ENCODE measurements at places on chromosomes 2 and 18.

GRCh38 chr18:58534535-58535301 lies 94.2 kb downstream of the ALPK2 start:
- DNase-seq = no peak

- DNase-seq = no peak
Measured at GRCh38 chr2:233026198-233026813, 6.2 kb upstream of the NEU2 start.

DNA sequence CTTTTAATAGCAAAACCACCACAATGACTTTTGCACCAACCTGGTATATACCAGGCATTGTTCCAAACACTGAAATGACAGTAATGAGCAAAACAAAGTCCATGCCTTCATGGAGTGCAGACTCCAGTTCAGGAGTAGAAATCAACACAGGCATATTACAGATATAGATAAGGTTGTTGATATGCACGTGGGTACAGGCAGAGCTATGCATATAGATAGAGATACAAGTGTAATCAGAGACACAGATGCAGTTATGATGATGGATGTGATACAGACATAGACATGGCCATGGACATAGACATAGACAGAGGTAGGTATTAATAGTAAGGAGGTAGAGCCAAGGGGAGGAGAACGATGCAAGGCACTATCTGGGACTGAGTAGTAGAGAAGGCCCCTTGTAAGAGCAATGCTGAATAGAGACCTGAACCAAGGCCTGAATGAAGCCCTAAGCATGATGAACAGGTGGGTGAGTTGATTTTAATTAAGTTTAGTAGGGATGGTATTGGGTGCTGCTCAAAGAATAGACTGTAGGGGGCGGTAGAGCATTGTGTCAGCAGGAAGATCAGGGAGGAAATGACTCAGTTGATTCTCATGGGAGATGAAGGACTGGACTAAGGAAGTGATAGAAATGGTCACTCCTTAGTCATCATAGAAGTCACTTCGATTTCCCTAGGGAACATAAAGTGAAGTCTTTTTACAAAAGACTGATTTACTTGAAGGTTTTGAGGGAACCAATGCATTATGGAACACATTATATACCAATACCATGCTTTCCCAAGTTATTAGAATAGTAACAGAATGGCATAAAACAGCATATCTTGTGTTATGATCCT lies 39.4 kb downstream of the CMPK2 start:
- peak; percentile 13 for DNase-seq

- DNase-seq = no peak
Measured at GRCh38 chr18:58975296-58975695, 110.6 kb downstream of the ZNF532 start.

- DNase-seq = no peak
Measured at GRCh38 chr2:104790100-104790811, 63.7 kb upstream of the POU3F3 start.

- no peak for DNase-seq
Measured at GRCh38 chr2:191151331-191151730, 537 bp upstream of the STAT4 start.

- DNase-seq = no peak
Measured at GRCh38 chr2:27830656-27831055, 59.1 kb downstream of the MRPL33 start.

DNA sequence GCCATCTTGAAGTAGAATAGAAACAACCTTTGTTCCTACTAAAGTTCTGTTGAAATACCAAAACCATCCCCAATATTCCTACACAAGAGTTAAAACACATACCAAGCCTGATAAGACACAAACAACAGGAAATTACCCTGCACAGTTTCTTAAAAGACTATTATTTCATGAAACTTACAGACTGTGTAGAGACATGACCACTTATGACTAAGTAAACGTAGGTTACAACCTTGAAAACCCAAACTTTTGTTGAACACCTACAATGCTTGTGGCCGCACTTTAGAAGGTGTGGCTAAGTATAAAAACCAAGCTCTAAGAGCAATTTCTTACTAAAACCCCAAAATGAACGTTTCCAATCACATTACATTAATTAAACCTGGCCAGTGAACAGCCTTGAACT lies 2.0 kb downstream of the SMAD2 start:
- no peak for DNase-seq

- DNase-seq = no peak
Measured at GRCh38 chr2:60498127-60498815, 55.2 kb downstream of the BCL11A start.

DNA sequence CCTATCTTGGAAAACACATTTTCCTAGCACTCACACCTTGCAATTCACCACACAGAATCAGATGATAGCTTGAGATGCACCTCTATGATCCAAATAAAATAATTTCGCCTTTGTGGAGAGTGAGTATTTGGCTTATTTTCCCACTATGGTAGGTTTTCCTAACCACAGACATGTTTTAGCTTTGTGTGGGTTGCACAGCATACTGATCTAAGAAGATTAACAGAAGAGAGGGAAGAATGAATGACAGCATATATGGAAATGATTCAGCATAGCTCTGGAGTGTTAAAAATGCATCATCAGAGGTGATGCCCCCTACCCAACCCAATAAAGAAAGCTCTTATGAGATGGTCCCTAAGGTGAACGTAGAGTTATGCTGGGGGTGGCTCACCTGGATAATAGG lies 72.5 kb downstream of the GCA start:
- DNase-seq = no peak

- DNase-seq = no peak
Measured at GRCh38 chr2:154995361-154995760, 296.9 kb downstream of the KCNJ3 start.

DNA sequence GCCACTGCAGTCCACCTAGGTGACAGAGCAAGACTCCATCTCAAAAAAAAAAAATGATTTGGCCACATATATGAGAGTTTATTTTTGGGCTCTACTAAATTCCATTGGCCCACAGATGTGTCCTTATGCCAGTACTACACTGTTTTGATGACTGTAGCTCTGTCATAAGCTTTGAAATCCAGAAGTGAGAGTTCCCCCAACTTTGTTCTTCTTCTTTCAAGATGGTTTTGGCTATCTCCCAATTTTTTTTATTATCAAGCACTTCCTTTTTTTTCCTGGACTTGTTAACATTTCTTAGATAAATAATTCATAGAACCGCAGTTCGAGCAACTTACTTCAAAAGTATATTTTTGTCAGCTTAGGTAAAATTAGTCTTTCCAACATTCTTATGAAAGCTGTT lies 96.9 kb downstream of the TSHZ1 start:
- no peak for DNase-seq

GRCh38 chr18:25704071-25704470 lies 352.1 kb upstream of the ZNF521 start:
- DNase-seq = no peak

GRCh38 chr18:10776493-10776892 lies 250.7 kb downstream of the NAPG start:
- DNase-seq = no peak

- no peak for DNase-seq
Measured at GRCh38 chr2:35821675-35822074, 533.9 kb upstream of the CRIM1 start.

DNA sequence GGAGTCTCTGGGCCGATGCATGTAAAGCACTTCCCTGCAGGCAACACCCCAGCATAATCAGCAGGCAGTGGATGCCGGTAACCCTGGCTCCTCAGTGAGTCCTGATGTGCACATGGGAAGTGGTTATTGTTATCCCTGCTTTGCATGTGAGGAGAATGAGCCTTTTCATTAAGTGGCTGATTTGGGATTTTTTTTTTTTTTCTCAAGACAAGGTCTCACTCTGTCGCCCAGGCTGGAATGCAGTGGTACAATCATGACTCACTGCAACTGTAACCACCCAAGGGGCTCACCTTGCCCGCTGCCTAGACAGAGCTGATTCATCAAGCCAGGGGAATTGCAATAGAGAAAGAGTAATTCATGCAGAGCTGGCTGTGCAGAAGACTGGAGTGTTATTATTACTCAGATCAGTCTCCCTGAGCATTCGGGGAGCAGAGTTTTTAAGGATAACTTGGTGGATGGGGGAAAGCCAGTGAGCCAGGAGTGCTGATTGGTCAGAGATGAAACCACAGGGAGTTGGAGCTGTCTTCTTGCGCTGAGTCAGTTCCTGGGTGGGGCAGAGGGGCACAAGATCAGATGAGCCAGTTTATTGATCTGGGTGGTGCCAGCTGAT lies 95.4 kb downstream of the SOCS6 start:
- DNase-seq = no peak

DNA sequence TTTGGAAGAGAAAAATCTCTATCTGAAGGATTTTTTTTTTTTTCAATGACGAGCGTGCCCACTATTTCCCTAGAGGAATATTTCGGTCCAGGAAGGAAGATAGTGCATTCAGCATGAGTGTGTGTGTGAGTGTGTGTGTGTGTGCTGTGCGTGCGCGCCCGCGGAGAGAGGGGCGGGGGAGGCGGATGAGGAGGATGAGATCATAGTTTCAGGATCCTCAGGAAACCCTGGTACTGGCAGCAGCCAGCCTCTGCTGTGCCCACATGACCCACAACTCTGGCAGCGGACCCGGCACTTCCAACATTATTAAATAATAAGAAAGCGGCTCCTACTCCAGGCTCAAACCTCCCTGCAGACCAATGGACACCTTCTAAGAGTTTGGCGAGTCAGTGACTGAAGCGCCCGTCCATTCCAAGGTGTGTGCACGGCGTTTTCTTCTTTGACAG lies 217.0 kb upstream of the DTNA start:
- peak; percentile 60 for DNase-seq

DNA sequence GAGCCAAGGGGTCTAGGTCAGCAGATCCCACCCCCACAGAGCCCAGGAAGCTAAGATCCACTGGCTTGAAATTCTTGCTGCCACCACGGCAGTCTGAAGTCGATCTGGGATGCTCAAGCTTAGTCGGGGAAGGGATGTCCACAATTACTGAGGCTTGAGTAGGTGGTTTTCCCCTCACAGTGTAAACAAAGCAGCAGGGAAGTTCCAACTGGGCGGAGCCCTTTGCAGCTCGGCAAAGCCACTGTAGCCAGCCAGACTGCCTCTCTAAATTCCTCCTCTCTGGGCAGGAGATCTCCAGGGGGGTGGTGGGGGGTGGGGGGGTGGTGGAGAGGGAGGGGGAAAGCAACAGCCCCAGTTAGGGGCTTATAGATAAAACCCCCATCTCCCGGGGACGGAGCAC lies 419.5 kb downstream of the NUP35 start:
- DNase-seq = no peak

GRCh38 chr2:60796573-60797509 lies 40.8 kb downstream of the PAPOLG start:
- DNase-seq = no peak

- DNase-seq = no peak
Measured at GRCh38 chr2:144382849-144383248, 137.1 kb downstream of the ZEB2 start.

GRCh38 chr18:23356915-23357601 lies 96.0 kb upstream of the RIOK3 start:
- DNase-seq = no peak

GRCh38 chr2:49959961-49960553 lies 805.7 kb upstream of the FSHR start:
- DNase-seq = no peak

DNA sequence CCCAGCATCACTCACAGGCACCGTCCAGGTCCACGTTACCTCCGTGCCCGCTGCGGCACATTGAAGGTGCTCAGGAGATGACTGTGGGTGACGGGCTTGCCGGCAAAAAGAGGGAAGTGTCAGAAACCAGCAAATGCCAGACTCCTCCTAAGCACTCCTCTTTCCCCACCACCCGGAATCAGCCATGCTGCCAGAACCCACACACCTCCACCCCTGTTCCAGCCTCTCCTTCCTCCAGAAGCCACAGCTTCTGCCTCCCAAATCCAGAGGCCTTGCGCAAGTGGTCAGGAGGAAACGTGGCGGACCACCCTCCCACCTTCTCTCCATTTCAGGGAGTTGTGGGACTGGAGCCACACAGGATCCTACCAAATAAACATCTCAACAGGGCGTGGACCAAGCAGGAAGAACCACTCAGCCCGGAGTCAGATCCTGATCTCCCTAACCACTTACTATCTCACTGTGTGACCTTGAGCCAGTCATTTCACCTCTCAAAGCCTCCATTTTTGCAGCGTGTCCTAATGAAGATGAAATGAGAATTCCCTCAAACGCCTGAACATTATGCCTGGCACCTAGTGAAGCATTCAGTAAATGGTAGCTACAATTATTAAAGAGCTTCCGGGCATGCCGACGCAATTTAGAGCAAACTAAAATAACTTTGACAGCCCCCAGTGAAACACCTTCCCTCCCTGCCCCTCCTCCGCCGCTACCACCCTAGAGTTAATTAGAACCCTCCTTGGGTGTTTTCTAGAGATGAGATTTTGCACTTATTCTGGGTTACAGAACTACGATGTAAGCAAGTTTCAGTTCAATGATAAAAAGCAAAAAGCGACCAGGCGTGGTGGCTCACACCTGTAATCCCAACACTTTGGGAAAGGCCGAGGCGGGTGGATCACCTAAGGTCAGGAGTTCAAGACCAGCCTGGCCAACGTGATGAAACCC lies 32.9 kb downstream of the SMAD7 start:
- no peak for DNase-seq

GRCh38 chr18:45562567-45563479 lies 52.5 kb upstream of the SLC14A2 start:
- no peak for DNase-seq

DNA sequence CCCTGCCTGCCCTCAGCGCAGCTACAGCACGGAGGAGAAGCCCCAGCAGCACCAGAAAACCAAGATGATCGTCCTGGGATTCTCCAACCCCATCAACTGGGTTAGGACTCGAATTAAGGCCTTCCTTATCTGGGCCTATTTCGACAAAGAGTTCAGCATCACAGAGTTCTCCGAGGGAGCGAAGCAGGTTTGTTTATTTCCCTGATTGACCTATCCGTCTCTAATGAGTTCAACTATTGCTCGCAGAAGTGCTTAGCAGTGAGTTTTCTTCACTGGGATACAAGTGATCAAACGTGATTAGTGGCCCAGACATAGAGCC lies 639 bp downstream of the MAIP1 start:
- DNase-seq = no peak

- DNase-seq = no peak
Measured at GRCh38 chr2:168519534-168520308, 63.6 kb downstream of the CERS6 start.

DNA sequence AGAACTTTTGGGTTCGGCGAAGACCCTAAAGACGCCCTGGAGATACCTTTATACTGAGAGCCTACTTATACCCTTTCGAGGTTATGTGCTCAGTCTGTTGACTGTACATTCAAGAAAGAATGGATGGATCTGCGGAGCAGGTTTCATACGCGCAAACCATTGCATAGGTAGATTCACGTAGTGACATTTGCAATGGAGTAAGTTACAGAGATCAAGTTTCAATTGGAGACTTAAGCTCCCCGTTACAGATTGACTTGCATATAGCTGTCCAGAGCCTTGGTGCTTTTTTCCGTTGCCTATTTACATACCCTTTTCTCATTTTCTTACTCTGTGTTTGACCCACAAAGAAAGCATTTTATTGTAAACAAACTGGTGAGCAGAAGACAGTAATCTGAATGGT lies 923 bp downstream of the PSMD1 start:
- no peak for DNase-seq

DNA sequence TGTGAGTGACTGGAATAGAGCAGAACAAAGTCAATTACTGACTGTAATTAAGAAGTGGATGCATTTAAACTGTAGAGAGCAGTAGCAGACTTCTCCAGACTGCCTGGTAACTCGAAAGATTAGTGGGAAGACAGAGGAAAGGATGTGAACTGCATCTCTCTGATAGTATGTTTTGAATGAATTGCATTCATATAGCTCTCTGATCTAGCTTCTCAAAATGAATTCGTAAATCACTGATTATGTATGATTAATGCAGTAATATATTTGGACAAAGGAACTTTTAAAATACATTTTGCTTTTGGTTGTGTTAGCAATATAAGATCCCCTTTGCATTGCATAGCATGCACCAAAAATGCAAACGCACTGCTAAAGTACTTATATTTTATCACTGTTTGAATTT lies 304.0 kb downstream of the ARHGAP15 start:
- no peak for DNase-seq

GRCh38 chr18:58787536-58788149 lies 77.0 kb upstream of the ZNF532 start:
- no peak for DNase-seq
